Anterior cingulate cortex (tissue), 58 donors: ENCODE measurements at places on chromosomes 11 and 22.

- no peak for DNase-seq
Measured at GRCh38 chr11:9719566-9720289, 55.9 kb downstream of the SWAP70 start.

- no peak for DNase-seq
Measured at GRCh38 chr11:58957922-58958321, 18.6 kb downstream of the GLYATL1 start.

DNA sequence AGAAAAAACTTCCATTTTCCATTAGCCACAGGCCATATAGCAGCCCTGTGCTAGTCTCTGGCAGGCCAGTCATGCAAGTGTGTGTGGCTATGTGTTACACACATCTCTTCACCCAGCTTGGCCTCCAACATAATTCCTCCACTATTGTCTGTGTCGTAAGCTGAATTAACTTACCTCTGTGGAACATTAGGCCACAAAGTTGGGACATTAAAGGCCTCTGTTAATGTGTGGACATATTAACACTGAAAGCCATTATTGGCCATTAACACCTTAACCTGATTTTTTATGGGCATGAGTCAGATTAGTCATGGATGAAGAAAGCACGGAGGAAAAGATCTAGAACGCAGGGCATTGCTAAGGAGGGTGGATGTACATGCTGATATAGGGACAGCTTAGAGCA lies 100.1 kb downstream of the DBX1 start:
- DNase-seq, result no peak

- no peak for DNase-seq
Measured at GRCh38 chr11:57778318-57779037, 16.9 kb downstream of the CTNND1 start.

DNA sequence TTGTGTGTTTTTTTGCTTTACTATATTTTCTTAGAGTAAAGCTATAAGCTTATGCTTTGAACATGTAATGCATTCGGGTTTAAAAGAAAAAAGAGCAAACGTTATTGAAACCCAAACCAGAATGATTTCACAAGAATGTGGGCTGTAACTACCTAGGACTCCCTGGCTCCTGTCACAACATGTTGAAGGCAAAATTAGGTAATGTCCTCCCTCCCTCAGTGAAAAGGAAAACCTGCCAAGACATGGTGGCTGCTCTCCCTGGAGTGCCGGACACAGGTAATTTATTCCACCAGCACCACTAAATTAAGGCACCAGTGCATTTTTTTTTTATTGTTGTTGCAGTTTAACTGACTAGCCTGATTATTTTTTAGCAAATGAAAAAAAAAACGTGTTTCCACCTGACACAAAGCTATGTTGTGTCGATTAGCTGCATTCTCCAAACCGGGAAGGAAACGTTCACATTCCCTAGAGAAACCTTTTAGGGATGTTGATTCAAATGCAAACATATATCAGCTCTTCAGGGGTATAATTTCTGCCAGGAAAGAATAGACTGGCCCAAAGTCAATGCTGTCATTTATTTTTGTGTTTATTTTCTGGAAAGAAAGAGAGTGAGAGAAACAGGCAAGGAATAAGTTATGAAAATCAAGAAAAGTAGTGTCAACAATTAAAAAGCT lies 134.6 kb downstream of the CCDC34 start:
- DNase-seq, result no peak

GRCh38 chr11:12691473-12691872 lies 17.3 kb downstream of the TEAD1 start:
- DNase-seq, result no peak

DNA sequence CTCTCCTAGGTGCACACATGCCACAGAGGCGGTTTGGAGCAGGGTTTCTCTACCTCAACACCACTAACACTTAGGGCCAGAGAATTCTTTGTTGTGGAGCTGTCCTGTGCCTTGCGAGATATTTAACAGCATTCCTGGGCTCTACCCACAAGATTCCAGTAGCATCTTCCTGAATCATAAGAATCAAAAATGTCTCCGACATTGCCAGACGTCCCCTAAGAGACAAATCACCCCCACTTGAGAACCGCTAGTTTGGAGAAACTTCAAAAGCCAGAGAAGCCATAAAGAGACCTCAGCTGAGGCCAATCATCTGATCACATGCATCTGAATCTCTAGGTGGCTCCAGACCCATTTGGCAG lies 16.1 kb downstream of the MFNG start:
- DNase-seq, result no peak
